ENCODE measurements at places on chromosomes 6 and 20.

DNA sequence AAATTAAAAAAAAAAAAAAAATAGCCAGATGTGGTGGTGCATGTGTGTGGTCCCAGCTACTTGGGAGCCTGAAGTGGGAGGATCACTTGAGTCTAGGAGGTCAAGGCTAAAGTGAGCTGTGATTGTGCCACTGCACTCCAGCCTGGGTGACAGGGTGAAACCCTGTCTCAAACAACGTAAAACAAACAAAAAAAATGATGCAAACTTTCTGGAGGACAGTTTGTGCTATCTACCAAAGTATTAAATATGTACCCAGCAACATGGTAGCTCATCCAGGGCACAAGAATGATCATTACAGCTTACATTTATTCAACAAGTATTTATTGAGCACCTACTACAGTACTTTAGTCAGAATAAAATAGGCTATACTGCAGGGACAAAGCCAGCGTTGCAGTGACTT lies 40.4 kb upstream of the PTPN1 start:
- no peak for DNase-seq

DNA sequence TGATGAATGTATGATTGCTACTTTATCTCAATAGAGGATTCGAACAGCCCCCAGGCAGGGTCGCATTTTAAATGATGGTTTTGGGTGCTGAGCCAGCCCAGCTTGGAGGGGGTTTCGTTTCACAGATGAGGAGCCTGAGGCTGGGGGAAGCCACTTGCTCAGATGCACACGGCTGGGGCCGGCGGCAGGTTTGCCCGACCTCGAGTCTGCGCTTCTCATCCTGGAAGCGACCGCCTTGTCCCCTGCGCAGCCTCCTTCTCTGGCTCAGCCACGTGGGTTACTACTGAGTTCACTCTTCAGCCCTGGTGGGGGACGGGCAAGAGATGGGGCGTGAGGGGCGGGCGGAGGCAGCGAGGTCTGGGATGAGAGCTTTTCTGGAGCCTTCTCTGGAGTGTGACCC lies 25.3 kb downstream of the NTSR1 start:
- DNase-seq, result no peak

DNA sequence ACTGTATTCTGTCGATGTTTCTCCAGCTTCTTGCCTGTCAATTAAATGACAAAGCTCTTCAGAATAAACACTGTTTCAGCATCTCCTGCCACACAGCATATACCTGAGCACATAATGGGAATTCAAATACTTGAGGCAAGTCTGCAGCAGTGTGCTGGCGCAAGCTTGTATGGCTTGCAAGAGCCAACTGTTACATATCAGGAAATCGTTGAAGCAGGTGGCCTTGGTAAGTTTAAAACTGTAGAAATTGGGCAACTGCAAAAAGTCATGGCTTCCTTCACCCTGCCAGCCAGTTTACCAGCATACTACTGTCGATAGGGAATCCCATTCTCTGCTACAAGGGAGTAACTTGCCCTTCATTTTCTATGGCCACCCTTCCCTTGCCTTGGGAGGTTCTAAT lies 23.0 kb downstream of the CPNE1 start:
- DNase-seq, result no peak

- DNase-seq, result no peak
Observed at GRCh38 chr6:33147807-33148666, 44.2 kb downstream of the COL11A2 start.

DNA sequence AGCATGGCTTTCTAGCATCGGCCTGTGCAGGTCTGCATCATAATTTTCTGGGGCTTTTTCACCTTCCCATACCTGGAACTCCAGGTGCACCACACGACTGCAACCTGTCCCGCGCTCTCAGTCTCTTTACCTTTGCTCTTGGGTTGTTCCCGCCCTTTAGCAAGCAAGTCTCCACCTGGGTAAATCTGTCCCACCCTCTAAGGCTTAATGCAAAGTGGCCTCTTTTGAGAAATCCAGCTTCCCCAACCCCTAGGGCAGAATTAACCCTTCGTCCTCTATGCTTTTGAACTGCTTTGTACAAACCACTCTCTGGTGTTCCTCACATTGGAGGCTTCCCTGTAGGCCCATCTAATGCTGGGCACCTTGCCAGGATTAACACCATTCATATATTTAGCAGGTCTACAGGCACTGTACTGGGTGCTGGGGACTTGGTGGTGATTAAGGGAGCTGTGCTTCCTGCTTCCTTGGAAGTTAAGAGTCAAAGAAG lies 2.8 kb downstream of the ITPR3 start:
- DNase-seq, result peak; percentile 7

DNA sequence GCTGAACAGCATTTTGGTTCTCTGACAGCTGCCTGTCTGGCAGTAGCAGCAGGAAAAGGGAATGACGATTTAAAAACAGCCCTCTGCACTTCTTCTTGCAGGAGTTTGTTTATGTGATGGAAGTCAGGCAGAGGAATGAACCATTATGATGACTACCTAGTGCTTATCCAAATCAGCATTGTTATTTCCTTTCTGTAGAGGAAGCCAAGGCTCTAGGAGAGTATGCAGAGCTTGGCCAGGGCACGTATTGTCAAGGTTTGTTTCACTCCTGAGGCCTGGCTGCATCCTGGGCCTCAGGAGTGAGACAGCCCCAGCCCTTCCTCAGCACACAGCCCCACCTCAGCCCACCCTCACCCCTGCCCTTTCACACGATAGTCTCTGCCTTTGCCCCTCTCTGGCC lies 68.5 kb downstream of the FAM229B start:
- DNase-seq, result no peak

- no peak for DNase-seq
Observed at GRCh38 chr6:87944541-87944954, 103.1 kb upstream of the SPACA1 start.

GRCh38 chr20:63210011-63210605 lies 5.8 kb downstream of the YTHDF1 start:
- DNase-seq, result no peak

DNA sequence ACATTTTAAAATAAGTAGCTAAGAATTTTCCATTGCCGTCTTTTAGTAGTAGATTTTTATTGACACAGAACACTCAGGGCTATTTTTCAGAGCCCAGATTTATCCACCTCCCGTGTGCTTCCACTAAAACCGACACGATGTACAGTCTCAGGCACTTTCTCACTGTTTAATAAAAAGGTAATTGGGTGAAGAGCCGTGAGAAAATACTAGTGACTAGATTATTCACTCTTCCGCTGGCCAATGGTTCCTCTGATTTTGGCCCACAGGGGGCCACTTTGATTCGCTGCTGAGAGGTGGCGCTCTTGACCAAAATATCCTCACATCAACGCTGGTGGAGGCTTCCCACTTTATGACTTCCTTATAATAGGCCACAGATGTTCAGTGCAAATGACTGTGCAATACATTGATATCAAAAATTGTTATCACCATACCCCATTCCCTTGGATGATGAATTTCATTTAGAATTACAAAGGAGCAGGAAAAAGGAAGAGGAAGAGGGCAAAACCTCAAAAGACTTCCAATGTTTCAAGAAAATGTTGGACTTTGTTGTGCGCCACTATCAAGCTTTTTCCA lies 12.3 kb upstream of the HDDC2 start:
- DNase-seq, result peak; percentile 95

GRCh38 chr20:58006346-58007316 lies 221.8 kb downstream of the ANKRD60 start:
- DNase-seq, result no peak
